Neural progenitor cell (in vitro differentiated cells): ENCODE measurements at places on chromosomes 7 and 10.

DNA sequence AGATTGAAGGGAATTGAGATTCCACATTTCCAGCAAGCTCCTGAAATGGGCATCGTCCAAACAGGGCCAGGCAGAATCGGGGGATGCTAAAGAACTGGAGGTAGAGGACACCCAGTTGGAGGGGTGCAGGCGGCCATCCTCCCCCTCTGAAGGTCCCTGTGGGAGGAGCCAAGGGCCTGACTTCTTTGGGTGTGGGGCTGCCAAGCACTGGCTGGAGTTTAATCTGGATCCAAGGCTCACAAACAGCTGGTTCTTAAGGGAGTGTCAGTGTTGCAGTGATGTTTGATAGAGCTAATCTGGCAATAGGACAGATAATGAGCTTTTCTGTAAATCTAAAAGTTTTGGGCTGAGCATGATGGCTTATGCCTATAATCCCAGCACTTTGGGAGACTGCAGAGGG is 20.8 kb downstream of the TSPAN14 start:
- DNase-seq: no peak

GRCh38 chr10:71547876-71548846 is 151.4 kb downstream of the CDH23 start:
- peak; percentile 65 for DNase-seq

DNA sequence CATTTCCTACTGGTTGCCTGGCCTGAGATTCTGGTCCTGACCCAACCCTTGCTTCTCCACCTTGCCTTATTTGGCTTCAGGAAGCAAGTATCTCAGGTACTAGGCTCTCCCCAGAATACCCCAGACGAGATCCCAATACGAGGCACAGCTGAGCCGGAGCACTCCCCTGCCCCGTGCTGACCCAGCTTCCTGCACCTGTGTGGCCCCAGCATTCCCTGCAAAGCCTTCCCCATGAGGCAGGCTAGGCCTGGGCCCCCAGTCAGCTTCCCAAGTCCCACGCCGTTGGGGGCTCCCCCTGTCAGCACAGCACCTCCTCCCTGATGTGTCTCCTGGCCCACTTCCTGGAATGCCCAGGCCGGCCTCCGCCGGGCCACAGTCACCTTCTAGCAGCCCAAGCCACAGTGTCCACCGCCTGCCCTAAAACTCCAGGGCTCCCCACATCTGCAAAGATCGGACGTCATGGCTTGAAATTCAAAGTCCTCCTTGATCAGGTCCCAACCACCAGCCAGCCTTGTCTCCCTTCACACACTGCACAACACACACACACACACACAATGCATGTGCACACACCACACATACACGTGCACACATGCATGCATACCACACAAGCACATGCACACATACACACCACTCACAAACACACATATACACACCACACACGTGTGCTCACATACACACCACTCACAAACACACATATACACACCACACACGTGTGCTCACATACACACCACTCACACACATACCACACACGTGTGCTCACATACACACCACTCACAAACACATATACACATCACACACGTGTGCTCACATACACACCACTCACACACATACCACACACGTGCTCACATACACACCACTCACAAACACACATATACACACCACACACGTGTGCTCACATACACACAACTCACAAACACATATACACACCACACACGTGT is 78.9 kb upstream of the FOXK1 start:
- no peak for DNase-seq

- DNase-seq: no peak
Measured at GRCh38 chr7:110867771-110868170, 223.2 kb upstream of the LRRN3 start.

- DNase-seq: peak; percentile 38
Measured at GRCh38 chr7:40865441-40866233, 730.8 kb downstream of the SUGCT start.

DNA sequence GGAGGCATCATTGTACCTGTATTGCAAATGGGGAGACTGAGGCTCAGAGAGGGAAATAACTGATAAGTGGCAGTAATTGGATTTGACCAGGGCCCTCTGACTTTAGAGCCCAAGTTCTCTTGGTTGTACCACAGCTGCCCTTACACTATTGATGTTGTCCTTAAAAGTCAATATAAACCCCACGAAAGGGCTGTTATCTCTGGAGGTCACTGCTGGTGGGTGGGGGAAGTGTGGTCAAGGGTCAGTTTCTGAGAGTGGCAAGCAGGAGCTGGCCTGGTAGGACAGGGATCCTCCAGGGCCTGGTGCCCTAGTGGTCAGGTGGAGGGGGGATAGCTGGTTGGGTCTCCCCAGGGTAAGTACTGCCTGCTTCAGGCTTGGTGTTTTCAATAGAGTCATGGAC is 44.2 kb upstream of the AQP1 start:
- no peak for DNase-seq

GRCh38 chr7:105691082-105691679 is 109.9 kb upstream of the EFCAB10 start:
- DNase-seq: no peak

DNA sequence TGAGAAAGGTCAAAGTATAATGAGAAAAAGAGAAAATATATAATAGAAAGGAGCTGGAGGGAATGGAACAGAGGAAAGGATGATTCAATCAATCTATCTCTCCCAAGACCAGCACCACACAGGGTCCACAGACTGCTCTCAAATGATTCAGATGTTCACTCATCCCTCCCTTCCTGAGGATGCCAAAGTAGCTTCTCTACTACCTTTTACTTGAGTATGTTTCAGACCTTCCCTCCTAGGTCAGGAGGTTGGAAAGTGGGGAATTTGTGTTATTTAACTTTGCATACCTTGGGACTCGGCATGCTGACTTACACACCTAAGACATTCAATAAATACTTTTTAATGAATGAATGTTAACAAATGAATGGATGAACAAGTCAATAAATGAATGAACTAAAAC is 30.6 kb downstream of the CPVL start:
- no peak for DNase-seq

GRCh38 chr7:134886353-134887057 is 99.8 kb upstream of the AGBL3 start:
- no peak for DNase-seq

- DNase-seq: no peak
Measured at GRCh38 chr10:116451711-116452337, 24.2 kb downstream of the PNLIPRP3 start.

DNA sequence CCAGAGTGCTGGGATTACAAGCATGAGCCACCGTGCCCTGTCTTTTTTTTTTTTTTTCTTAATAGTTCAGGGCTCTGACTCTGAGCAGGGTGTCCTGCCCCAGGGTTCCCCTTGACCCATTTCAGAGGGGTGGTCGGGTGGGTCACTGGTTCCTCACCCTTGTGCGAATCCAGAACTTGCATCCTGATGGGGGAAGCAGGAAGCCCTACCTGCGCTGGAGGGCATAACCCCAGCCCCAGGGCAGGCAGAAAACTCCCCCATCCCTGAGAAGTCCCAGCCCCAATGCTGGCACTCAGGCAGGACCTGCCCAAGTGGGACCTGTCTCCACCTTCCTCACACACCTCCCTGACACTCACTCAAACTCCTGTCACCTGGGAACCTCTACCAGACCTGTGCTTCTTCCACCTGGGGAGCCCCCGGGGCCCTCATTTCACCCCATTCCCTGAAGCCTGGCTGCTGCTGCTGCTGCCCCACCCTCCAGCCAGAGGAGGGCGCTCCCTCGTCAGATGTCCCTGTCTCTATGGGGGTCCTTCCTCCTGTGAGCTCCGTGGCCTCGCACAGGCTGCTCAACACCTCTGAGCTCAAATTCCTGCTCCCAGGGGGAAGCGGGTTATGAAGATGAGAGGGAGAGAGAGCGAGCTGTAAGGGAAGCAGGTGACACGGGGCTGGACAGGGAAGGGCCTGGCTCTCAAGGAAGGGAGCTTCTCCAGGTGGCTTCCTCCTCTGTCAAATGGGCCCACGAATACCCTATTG is 15.1 kb upstream of the ZNF273 start:
- DNase-seq: peak; percentile 46

- no peak for DNase-seq
Measured at GRCh38 chr10:133511907-133512528, 15.1 kb upstream of the CYP2E1 start.

GRCh38 chr10:91788527-91788926 is 9.7 kb upstream of the TNKS2 start:
- DNase-seq: no peak

DNA sequence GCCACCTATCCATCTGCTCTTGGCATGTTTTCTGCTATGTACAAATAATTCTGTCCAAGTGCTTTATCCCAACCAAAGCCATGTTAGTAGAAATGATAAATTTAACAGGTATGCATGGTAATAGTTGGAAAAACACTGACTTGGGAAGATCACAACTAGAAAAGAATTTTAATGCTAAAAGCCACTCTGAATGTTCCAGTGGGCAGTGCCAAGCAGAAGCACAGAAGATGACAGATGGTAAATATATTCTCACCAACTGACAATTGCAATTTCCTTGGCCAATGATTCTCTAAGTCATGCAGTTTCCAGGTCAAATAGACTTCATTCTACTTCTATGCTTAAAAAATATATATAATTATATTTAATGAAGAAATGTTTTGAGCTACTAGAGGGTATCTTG is 83.6 kb upstream of the SEMA3C start:
- DNase-seq: no peak

DNA sequence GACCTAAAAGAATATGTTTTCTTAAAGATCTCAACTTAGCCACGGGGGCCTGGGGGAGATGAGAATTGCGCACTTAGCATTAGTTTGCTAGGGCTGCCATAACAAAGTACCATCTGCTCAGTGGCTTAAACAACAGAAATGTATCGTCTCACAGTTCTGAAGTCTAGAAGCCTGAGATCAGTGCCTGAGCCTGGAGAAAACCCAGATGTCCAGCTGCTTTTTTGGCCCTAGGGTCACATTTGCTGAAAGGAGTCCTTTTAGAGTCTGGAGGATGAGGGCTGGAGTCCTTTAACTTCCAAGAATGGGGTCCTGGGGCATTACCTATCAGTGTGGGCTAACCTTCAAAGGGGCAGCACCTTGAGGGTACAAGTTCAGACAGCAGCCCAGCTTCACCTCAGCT is 48.2 kb downstream of the SMURF1 start:
- no peak for DNase-seq

DNA sequence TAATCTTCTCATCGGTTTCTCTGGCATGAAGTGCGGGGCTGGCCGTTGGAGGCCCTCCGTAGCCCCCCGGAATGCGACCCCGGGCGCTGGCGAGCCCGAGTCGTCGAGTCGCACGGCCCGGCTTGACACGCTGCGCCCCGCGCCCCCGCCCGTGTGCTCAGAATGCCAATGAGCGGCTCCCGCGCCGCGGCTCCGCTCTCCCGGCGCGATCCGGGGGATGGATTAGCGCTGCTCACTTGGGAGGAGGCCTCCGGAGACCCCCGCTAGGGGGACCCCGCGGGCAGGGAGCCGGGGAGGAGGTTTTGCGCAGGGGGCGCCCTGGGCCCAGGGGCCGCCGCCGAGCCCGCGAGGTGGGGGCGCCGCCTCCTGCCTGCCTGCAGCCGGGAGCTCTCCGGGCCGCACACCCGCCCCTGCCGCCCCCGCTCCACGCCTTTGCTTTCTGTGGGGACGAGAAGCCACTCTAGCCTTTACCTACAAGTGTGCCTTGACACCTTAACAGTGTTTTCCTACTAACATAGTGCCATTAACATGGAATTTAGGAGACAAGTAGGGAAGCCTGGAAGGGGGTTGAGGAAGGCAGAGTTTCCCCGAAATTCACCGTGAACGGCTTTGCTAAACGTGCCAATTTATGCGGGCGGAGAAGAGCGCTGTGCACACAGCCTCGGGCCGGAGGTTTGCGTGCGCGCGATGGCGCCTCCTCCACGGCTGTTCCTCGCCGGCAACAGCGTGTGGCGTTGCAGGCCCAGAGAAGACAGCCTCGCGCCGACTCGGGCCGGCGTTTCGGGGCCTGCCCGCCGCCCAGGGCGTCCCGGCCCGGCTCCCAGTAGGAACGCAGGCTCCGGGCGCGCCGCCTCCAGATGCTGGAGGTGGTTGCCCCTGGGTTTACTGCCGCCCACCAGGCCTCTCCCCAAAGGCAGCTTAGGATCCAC is 7.1 kb downstream of the SHH start:
- DNase-seq: peak; percentile 93

DNA sequence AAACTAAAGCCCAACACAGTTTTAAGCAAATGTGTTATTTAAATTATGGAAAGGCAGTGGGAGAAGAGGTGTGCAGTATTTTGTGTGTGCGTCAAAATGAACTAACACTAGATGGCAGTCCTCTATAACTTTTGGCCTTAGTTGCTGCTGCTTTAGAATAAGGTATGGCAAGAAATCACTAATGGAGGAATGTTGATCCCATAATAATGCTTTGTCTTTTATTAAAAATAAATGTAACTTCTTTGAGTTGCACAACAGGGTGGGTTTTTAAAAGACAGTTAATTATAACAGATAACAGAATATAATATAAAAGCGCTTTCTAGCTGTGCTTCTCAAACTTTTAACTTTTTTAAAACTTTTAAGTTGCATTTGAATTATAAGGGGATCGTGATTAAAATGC is 56.4 kb downstream of the BBS9 start:
- DNase-seq: peak; percentile 56

- DNase-seq: no peak
Measured at GRCh38 chr7:30142710-30143109, 7.9 kb downstream of the MTURN start.

GRCh38 chr7:123727071-123727837 is 21.5 kb downstream of the WASL start:
- no peak for DNase-seq

DNA sequence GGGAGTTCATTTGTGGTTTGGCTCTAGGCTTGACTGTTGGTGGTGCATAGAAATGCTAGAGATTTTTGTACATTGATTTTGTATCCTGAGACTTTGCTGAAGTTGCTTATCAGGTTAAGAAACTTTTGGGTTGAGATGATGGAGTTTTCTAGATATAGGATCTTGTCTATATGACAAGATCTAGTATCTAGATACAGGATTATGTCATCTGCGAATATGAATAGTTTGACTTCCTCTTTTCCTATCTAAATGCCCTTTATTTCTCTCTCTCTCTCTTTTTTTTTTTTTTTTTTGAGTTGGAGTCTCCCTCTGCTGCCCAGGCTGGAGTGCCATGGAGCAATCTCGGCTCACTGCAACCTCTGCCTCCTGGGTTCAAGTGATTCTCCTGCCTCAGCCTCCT is 62.9 kb downstream of the MGAM2 start:
- DNase-seq: no peak

DNA sequence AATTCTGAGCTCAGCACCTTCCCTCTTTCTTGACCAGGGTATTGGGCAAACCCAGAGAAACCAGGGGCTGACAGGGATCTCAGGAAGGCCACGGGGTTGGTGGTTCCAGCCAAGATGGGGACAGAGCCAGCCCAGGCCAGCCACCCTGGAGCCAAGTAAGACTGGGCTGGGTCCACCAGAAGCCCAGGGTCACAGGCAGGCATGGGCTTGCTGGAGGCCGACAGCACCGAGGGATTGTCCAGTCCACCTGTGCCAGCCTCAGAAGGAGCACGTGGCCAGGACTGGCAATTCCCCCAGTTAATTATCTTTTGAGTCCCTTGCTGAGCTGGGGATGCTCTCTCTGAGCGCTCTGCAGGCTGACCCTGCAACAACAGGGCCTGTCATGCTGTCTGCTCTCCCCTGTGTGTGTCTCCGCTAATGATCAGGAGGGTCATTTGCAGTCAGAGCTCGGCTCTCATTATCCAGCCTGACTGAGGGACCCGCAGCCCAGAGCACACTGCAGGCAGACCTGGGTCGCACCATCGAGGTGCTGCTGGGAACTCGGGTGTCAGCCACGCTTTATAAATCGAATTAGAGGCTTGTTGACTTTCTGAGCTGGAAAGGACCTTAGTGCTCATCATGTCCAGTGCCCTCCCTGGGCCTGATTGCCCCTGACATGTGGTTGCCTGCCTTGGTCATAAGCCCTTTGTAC is 69.5 kb upstream of the PPIF start:
- peak; percentile 36 for DNase-seq
